ENCODE measurements at places on chromosomes 5 and 9.

- no peak for DNase-seq
These were observed 143.0 kb downstream of the XRCC4 start for GRCh38 chr5:83220331-83220730.

DNA sequence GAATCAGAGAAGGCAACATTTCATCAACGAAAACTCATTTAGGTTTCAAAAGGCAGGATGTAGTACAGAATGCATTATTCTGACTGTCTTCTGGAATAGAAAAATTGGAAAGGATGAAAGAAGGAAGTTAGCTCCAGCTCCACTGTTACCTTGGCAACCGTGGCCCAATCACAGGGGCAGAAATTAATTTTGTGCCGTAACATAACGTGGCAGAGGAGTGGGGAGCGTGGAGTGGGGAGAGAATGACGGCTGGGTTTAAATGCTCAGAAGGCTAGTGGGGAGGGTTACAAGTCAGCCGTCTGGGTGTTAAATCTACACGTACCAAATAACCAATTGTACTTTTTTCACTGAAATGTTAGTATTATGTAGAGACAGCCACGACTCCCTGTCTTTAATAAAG, 32.3 kb upstream of the EQTN start:
- DNase-seq: no peak

GRCh38 chr5:151885138-151885908, 39.3 kb downstream of the GLRA1 start:
- no peak for DNase-seq

GRCh38 chr9:130010151-130010988, 32.6 kb downstream of the FNBP1 start:
- no peak for DNase-seq

DNA sequence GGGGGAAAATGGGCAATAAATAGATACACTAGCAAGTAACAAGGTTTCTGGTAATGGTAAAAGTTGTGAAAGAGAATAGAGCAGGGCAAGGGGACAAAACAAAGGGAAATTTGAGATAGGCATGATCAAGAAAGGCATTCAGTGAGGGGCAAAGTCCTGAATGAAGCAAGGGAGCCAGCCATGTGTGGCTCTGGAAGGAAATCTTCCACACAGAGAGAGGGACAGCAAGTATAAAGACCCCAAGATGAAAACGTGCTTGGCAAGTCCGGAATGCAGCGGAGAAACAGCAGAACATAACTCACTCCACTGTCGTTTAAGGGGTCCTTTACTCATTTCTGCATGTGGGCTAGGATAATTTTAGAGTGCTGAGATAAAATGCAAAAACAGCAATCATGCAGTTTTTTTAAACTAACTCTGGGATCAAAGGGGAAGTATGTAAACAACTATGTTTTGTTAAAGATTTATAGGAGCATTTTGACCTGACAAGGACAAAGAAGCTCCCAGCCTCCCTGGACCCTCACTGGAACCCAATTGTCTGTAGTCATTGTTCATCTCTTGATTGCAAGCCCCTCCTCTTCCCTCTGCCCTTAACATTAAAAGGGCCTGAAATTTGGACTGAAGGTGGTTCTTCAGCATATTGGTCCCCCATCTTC, 22.9 kb upstream of the AOPEP start:
- DNase-seq: no peak

DNA sequence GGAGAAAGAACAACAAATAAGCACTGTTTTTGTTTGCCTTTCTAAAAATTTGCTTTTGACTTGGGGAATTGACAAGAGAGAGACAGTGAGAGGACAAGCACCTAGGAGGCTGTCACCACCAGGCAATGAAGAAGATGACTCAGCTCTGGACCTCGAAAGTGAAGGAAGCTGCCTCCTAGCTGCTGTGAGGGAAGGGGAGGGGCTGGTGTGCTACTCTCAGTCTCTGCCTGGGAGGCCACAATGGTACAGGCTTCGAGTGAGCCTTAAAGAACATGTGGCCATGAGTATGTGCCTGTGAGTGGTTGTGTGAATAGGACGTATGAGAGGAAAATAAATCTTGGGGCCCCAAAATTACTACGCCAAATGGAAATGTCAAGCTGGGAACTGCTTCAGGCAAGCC, 7.1 kb upstream of the PLK2 start:
- no peak for DNase-seq

All from cortex of kidney (tissue), 1 donor.